ENCODE measurements at places on chromosomes 7 and 10. TPM values are rescaled to one million over a fixed set of nuclear protein-coding genes. Genes with fewer than 3 reads are reported as not detected.

SCART1 gene
- 3.4 TPM for polyA plus RNA-seq

ENTPD1 gene
- 0.02 TPM for polyA plus RNA-seq

OAT gene
- polyA plus RNA-seq = 97.6 TPM

PTPRN2 gene
- polyA plus RNA-seq = 3.9 TPM

MTERF1 gene
- polyA plus RNA-seq = 6.1 TPM

TEX36 gene
- not detected for polyA plus RNA-seq

CALY gene
- 3.3 TPM for polyA plus RNA-seq

UTF1 gene
- not detected for polyA plus RNA-seq

CFAP58 gene
- 0.47 TPM for polyA plus RNA-seq

Measured in SK-N-SH (cell line).